ENCODE measurements at places on chromosomes 11 and 22.

- no peak for DNase-seq
Measured at GRCh38 chr11:1150769-1151365, 6.9 kb upstream of the MUC5AC start.

- DNase-seq = no peak
Measured at GRCh38 chr22:36026741-36027140, 1.9 kb downstream of the RBFOX2 start.

- DNase-seq = no peak
Measured at GRCh38 chr11:1049911-1050580, 13.5 kb upstream of the MUC6 start.

DNA sequence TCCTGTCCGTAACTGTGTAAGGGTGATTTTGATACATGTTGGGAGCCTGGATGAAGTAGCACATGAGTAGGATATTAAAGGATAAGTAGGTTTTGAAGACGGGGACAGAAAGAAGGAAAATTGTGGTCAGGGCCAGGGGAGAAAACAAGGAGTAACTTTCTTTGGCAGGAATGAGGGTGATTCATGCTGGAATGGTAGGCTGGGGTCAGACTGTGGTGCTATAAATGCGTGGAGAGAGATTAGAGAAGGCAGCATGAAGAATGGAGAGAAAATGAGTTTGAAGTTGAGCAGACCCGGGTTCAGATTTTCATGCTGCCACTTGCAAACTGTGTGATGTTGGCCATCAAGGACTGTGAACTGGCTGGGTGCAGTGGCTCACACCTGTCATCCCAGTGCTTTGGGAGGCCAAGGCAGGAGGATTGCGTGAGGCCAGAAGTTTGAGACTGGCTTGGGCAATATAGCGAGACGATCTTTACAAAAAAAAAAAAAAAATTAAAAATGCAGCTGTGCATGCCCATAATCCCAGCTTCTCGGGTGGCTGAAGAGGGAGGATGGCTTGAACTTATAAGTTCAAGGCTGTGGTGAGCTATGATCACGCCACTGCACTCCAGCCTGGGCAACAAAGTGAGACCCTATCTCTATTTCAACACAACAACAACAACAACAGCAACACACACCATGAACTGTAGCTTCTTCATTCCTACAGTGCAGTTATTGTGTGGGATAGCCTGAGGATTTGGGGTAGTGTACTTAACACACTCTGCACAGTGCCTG lies 22.3 kb downstream of the ZBTB16 start:
- DNase-seq = no peak

DNA sequence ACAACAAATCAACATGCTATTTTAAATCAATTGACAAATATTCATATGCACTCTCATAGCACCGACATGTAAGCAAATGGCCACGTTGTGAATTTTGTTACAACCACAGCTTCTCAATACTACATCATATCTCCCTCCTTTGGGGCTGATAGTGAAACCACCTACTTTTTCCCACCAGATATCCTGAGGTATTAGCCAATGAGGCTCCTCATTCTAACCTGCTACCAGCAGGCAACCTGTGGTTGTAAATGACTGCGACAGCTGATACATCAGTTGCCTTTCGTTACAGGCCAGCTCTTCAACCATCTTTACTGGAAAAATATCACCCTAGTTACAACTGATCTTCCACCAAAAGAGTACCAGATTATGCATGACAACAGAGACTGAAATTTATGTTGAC lies 3.7 kb upstream of the XKR3 start:
- no peak for DNase-seq

DNA sequence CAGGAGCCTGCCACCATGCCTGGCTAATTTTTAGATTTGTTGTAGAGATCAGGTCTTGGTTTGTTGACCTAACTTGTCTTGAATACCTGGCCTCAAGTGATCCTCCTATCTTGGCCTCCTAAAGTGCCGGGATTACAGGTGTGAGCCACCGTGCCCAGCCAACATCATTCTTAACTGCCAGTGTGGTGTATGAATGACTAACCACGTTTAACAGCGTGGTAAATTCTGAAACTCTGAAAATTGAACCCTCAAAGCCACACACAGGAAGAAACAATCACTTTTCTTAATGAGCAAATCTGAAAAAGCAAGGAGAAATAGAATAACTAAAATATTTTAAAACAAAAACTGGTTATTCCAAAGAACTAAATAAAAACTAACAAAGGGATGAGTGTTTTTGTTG lies 7.4 kb downstream of the TMEM9B start:
- no peak for DNase-seq

DNA sequence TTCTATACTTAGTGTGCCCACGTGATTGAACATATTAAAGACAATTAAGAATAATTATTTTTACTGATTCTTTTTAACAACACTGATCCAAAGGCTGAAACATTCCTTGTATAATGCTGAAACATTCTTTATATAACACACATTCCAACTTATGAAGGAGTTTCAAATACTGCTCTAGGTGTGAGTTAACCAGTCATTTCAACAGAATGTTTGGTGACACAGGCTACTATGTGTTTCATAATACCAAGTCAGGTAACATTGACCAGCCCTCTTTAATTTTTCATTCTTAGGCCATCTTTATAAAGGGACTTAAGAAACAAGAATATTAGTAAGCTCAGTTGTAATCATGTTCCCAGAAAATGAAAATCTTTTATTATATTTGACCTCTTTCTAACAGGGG lies 136.6 kb downstream of the ELP4 start:
- no peak for DNase-seq

- no peak for DNase-seq
Measured at GRCh38 chr11:47393163-47394049, 15.0 kb upstream of the SLC39A13 start.

DNA sequence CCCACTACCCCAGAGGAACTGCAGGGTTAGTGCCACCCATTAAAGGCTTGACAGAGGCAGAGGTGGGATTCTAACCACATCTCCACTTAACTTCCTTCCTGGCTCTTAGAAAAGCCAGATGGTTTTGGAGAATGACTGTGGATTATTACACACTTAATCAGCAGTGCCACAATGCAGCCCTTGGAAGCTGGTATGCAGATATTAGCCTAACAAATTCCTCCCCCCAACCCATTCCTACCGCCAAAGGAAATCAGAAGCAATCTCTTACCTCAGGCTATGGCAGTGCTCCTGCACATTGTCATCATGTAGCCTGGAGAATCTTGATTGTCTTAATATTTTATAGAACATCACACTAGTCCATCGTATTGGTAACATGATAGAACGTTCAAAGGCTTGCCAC lies 23.2 kb upstream of the NRGN start:
- no peak for DNase-seq

DNA sequence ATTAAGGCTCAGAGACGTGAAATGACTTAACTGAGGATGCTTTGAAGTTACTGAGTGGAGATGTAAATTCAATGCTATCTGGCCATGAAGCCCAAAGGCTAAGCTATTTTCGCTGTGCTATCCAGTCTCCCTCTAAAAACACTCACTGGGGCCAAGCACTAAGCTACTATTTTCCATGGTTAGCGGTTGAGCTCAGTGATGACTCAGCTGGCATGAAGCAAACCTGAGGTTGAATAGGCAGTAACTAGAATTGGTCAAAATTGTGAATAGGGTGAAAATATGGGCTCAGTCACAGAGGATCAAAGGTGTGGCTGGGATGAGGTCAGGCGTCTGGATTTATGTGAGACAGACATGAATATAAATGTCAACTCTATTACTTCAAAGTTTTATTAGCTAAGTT lies 564.2 kb upstream of the KIRREL3 start:
- no peak for DNase-seq

DNA sequence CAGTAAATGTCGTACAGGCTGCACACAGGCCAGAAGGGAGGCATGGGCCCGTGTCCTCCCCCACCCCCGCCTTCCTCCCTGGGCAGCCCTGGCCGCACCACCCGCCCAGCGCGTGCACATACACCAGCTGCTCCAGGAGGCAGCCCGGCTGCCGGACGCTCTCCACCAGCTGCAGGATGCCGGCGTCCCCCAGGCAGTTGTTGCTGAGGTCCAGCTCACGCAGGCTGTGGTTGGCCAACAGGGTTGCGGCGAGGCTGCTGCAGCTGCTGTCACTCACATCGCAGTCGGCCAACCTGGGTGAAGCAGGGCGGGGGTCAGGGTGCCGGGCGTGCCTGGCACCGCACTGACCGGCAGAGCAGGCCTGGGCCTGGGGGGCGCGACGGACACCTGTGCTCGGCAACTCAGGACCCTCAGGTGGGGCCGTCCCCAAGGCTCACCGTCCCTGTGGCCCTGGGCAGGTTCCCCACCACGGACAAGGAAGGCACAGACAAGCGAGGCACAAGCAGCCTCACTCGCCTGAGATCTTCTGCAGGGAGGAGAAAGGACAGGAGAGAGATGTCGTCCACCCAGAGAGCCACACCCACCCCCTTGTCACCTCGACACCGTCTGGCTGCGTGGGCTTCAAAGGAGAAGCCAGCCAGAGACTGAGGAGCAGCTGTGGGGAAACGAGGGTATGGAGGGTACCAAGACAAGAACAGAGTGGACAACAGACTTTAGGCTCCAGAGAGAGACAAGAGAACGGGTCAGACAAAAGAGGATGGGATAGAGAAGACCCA lies 12.1 kb downstream of the RNH1 start:
- peak; percentile 88 for DNase-seq

- DNase-seq = peak; percentile 58
Measured at GRCh38 chr11:83355391-83355790, 69.2 kb upstream of the CCDC90B start.

DNA sequence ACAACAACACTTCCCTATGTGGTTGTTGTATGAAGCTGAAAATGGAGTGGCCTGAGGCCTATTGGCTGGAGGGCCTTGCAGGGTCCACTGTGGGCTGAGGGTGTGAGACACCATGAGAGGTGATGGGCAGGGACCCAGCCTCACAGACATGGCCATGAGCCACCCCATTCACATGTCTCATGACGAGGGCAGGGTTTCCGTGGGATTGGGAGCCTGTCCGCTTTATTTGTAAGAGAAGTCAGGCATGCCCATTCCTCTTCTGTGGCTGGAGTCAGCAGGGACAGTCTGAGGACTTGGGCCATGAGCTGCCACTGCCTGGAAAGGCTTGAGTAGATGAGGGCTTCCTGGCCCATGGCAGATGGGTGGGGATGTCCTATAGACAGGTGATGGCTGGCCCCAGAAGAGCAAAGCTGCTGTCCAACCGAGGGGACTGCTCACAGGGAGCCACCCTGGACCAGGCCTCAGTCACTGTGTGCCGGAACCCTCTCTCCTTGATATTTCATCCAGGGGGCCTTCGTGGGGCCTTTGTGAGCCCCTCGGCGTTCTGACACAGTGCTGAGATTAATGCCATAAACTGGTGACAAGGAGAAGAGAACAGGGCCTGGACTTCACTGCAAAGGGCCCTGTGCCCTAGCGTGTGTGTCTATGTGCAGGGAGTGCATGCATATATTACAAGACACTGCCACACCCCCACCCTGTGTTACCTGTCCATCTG lies 971.9 kb downstream of the BRD1 start:
- no peak for DNase-seq

GRCh38 chr11:70812472-70812871 lies 414.1 kb downstream of the CTTN start:
- no peak for DNase-seq

GRCh38 chr11:95760941-95761340 lies 28.6 kb downstream of the FAM76B start:
- no peak for DNase-seq

DNA sequence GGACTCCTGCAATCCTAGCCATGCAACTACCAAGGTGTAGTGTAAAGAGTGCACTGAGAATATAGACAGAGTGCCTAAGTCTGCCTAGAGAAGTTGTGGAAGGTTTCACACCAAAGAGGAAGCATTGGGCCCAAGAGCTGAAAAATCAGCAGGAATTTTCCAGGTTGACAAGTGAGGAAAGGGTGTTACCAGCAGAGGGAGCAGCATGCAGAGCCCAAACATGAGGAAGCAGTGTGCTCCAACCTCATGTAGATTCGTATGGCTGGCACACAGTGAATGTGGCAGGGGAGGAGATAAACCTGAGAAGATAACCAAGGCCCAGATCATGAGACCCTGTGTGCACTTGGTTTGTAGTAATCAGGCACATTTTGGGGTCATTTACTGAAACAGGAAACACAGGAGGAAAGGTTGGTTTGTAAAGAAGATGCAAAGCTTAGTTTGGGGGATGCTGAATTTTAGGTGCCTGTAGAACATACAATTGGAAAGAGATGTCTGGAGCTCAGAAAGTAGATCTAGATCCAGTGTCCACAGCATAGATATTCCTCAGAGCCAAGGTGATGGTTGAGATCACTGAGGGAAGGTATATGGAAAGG lies 1.7 kb downstream of the HPX start:
- peak; percentile 59 for DNase-seq

GRCh38 chr11:118115048-118115447 lies 28.3 kb upstream of the SMIM35 start:
- DNase-seq = no peak

Data from putamen (tissue), 1 donor.